Activated CD8-positive, alpha-beta memory T cell treated with anti-CD3 and anti-CD28 coated beads for 1 hour (primary cell): ENCODE measurements at places on chromosomes 5 and 9.
A peak's percentile ranks its signal among the peaks of the same experiment; 100 is the strongest.

DNA sequence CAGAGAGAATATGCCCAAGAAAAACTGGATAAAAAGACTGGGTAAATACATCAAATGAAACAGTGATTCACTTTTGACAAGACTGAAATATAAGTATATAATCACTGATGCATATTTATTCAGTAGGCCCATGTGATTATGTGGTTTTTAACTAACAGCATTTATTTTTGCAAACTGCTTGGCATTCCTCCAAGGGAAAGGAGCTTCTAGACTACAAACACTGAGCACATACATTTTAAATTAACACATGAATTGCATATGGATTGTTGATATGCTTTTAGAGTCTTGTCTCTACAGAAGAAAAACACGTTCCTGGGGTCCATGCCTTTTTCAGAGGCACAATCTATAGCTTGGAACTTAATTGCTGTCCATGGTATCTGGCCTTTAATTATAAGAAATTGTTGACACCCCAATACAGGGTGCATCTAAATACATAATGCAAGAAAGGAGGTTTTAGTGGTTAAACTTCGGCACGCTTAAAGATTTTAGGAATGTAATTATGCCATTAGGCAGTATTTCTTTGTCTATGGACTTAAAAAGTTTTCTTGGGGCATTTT, 6.9 kb upstream of the MEIKIN start:
- DNase-seq = no peak

- DNase-seq = peak; percentile 98
Observed at GRCh38 chr9:128249908-128250838, 25.6 kb downstream of the GOLGA2 start.

- DNase-seq = no peak
Observed at GRCh38 chr5:13926731-13927130, 17.8 kb downstream of the DNAH5 start.

DNA sequence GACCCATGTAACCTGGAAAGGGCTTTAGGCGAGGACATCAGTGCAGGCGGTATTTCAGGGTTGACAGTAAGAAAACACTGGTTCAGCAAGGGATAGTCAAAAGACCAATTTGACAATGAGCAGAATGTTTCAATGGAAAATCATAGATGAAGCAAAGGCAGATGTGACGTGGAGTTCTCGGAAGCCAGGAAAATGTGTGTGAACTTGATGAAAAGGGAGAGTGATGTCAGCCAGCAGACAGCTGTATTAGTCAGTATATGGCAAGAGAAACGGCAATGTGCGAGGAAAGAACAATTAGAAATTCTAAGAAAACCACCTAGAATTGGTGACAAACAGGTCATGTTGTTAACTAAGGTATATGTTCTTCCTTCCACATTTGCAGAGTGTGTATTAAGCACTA, 503.9 kb upstream of the DAB2 start:
- no peak for DNase-seq

DNA sequence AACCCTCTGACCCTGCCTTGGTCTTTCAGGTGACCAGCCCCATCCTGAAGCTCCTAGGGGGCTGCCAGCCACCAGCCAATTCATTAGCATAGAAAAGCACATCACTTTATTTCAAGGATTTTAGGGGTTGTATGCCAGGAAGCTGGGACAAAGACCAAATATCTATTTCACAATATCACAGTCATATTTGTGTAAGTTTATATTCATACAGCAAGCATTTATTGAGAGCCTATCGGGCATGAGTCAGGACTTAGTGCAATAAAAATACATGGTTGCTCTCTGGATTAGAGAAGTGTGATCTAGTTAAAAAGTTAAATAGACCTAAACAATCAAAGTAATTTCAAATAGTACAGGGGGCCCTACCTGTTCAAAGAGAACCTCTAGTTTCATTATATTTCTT, 113.8 kb downstream of the ERCC6L2 start:
- no peak for DNase-seq

- no peak for DNase-seq
Observed at GRCh38 chr5:128271859-128272464, 188.4 kb downstream of the SLC12A2 start.

- no peak for DNase-seq
Observed at GRCh38 chr9:3471883-3472282, 53.9 kb downstream of the RFX3 start.

DNA sequence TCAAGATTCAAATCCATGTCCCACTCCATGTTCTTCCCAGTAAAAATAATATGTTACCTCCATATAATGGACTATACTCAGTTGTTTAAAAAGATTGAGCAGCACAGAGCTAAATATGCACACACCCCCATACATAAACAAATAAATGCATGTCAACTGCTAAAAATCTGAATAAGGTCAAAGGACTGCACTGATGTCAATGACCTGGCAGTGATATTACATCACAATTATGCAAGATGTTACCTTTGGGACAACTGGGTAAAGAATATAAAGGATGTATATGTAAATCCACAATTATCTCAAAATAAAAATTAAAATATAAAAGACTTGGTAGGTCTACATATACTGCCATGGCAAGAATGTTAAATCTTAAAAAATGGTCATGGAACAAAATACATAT, 57.9 kb downstream of the CDK5RAP2 start:
- DNase-seq = no peak

- no peak for DNase-seq
Observed at GRCh38 chr9:33288828-33289483, 1.4 kb upstream of the NFX1 start.

DNA sequence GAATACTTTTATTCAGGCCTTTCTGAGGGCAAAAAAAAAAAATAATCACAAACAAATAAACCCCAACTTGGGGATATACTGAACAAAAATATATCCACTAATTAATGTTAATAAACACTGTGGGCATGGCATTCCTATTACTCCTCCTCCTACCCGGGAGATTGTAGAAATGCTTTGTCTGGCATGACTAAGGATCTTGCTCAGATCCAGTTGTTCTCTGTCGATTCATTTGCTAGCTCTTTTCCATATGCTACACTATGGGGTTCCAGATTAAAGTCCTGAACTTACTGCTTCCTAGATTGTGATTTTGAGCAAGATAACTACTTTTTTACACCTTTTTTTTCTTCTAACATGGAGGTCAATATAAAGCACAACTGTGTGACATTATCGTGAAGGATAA, 102.2 kb upstream of the PRR16 start:
- no peak for DNase-seq

DNA sequence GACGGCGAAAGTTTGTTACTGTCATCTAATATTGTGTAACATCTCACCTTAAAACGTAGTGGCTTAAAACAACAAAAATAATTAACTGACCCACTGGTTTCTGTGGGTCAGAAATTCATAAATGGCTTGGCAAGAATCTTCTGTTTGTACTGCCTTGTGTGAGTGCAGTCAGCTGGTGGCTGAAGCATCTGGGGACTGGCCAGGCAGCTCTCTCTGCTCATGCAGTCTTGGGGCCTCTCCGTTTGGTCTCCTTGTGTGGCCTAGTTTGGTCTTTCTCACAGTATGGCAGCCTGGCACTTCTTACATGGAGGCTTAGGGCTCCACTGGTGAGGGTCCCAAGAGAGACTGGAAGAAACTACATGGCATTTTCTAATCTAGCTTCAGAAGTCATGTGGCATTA, 49.0 kb upstream of the CTXN3 start:
- DNase-seq = no peak

DNA sequence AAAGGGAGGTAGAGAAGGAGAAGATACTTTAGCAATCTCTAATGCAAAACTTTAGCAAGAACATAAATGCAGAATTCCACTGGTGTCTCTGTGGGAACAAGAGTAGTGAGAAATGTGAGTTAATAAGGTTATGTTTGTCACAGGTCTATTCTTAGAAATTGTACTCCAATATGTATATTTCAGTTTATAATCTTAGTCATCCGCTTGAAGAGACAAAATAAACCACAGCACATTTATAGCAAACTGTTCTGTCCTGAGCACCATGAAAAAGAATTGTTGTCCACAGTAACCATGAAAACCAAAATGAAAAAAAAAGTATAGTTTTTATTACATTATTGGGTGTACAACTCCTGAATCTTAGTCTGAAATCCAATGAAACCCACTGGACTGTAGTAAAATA, 93.6 kb upstream of the TSLP start:
- DNase-seq = no peak

DNA sequence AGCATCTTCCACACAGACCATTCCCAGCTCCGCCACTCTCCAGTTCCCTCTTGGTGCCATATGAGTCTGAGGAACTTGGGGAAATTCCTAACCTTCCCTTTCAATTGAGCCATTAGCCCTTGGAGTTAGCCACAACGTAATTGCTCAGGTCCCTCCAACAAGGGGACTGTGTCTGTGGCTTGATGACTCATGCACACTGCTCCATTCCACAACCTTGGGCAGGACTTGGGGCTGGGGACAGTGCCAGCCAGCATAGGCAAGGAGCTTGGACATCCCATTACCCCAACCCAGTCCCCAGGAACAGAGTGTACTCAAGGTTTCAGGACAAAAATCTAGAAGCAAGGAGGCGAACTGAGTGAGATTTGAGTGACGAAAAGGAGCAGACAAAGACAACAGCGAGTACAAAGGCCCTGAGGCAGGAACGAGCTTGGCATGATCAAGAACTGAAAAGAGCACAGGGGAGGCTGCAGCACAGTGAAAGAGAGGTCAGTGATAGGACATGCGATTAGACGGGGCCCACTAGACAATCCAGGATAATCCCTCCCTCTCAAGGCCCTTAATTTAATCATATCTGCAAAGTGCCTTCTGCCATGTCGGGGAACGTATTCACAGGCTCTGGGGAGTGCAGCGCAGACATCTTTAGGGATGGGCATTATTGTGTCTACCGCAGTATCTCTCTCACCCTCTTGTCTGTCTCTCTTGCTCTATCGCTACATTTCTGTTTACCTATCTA, 16.0 kb upstream of the JADE2 start:
- DNase-seq = no peak

- no peak for DNase-seq
Observed at GRCh38 chr9:6564360-6564759, 81.2 kb downstream of the GLDC start.

- DNase-seq = no peak
Observed at GRCh38 chr9:133117271-133118178, 3.5 kb downstream of the RALGDS start.

GRCh38 chr9:120593955-120594277, 13.9 kb upstream of the CDK5RAP2 start:
- DNase-seq = no peak

DNA sequence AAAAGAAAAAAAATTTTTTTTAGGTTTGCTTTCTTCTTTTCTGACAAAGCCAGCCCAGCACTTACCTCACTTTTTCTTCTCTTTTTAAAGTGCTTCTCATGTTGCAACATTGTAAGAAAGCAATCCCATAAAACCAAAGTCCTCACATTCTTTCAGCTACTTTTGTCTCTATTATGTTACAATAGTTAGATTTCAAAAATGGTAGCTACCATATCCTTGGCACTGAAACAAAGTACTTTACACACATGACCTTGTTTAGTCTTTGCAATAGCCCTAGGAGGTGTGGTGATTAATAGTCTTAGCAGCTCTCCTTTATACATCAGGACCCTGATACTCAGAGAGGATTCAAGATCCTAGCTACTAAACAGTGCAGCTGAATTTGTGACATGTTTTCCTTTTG, 23.5 kb upstream of the CARTPT start:
- no peak for DNase-seq

DNA sequence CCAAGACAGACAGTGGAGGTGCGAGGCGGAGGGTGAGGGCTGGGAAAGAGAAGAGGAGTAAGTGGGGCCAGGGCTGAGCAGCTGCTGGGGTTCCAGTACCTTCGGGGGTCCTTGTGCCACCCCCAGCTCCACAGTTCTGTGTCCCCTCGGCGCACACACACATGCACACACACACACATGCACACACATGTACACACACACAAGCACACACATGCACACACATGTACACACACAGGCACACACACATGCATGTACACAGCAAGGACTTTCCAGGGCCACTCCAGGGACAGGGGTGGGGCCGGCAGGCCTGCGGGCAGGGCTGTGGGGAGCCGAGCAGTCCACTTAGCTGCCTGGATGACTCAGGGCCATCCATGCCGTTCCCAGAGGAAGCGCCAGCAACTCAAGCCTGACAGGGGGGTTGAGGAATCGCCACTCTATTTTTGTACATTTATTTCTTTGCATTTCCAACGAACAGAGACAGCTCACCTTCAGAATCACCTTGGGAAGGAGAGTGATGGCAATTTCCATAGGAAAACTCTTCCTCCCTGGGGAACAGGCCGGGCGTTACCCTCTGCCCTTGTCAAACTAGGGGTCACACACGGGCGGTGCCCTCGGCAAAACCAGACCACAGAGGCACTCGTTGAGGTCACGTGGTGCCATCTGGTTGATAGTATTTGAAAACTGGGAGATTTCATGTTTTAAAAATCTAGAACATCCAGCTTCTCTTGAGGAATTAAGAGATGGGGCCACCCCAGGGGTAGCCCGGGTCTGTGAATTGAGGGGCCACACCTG, 135.7 kb downstream of the ADAMTS2 start:
- DNase-seq = no peak

DNA sequence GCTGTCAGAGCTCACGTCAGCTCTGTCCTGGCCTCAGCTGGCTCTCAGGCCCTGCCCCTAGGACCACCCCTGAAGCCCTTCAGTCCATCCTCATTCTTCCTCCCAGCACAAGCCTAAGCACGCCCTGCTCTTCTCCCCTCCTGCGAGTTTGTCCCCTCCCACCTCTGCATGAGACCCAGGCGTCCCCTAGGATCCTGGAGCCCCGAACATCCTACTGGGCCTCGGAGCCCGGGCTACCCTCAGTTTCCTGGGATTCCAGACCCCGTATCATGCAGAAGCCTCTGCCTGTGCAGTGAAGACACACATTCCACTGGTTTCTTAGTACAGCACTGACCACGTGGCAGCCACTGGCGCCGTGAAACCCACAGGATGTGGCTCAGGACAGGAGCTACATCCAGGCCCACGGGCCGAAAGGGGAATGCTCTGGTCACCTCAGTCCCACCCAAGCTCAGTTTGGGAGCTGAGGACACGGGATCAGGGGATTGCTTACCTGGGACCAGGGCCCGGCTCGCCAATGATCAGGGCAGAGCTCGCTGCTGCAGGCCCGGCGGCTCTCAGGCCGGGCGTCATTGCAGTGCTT, 64.2 kb downstream of the ZNF354C start:
- no peak for DNase-seq

GRCh38 chr5:14416621-14417275, 164.8 kb upstream of the OTULINL start:
- DNase-seq = no peak

DNA sequence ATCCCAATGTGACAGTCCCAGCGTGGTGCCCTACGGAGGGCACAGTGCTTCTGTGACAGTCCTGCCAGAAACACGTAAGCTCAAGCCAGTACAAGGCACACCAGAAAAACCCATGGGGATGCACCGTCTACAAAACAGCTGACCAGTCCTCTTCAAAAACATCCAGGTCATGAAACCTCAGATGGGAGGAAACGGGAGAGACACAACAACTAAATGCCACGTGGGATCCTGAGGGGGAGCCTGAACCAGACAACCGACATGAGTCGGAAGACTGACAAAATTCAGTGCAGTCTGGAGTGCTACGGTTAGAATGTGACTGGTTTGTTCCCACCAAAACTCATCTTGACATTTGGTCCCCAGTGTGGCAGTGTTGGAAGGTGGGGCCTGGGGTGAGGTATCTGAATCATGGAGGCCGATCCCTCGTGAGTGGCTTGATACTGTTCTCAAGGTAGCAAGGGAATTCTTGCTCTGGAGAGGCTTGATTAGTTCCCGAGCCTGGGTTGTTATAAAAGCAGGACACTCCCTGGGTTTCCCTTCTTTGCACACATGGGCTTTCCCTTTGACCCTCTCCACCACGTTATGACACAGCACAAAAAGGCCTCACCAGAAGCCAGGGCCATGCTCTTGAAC, 55.4 kb downstream of the ADAMTS2 start:
- DNase-seq = no peak
